NCI-H510A treated with DMSO at 0.1 percent for 48 hours (cell line): ENCODE measurements at places on chromosomes 5 and 9.

DNA sequence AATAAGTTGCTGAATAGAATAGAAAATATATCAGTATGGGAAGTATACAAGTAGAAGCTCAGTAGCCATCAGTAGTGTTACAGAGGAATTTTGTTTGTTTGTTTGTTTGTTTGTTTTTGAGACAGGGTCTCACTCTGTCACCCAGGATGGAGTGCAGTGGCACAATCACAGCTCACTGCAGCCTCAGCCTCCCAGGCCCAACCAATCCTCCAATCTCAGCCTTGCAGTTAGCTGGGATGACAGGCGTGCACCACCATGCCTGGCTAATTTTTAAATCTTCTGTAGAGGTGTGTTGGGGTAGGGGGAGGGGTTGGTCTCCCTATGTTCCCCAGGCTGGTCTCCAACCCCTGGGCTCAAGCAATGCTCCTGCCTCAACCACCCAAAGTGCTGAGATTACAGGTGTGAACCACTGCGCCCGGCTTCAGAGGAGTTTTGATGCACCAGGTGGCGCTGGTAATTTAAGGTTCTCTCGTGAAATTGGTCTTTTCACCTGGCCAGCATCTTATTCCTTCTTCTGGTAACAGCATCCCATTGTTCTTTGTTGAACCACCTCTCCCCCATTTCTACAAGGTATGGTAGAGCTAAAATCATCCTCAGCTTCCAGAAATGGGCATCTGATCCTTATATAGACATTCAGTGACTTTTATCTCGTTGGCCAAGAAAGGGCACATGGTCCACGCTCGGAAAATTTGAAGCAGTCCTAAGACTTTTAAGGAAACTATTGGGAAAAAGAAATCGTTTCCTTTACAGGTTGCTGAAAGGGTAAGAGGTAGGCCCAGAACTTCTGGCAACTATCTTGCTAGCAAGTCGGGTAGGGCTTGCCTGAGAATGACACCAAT is 157.1 kb downstream of the ARRDC3 start:
- DNase-seq = peak; percentile 18

DNA sequence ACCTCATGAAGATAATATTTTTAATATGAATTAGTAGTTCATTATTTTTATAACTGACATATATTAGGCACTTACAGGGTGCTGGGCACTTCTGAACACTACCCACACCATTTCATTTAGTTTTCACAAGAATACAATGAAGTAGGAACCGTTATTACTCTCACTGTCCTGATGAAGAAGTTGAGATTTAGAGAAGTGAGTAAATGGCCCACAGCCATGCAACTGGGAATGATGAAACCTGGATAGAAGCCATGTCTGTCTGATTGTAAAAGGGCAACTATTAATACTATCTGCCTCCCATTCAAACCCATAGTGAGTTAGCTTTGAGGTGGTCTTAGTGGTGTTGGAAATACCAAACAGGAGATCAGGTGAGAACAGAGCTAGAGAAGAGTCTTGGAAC is 29.6 kb upstream of the OTULINL start:
- no peak for DNase-seq

DNA sequence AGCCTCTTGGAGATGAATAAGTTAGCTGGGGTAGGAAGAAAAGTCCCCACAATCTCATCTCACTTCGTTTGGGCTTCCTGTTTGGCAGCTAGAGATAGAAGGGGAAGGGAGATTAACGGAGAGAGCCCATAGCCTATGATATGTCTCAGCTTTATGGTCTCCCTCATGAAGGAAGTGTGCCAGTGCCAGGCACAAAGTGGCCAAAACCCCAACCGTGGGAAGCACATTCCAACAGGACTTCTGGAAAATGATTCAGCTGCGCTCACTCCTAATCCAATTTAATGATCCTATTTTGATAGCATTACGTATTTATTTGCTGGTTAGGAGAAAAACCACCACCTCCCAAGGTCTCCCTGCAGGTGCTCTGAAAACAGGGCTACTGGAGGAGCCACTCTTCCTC is 303.1 kb upstream of the CLINT1 start:
- no peak for DNase-seq

GRCh38 chr5:157269761-157270272 is 3.9 kb downstream of the CYFIP2 start:
- DNase-seq = no peak

DNA sequence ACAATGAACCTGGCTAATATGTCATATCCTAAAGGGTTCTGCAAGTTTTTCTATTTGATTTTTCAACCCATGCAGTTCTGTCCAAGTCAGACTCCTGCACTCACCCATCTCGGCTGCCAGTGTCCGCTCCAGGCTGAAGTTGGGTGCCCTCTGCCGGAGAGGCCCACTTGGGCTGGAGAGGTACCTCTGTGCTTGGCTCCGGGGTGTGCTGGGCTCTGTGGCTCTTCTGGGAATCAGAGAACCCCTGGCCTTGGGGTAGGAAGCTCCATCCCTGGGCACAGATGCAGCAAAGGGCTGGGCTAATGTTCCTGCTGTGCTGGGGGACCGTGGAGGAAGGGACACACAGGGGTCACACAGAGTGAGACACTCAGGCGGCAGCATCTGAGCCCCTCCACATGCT is 26.2 kb downstream of the ORM2 start:
- DNase-seq = no peak
